Right lung (tissue), 10 donors: ENCODE measurements at places on chromosomes 7 and 10. TPM values are rescaled to one million over a fixed set of nuclear protein-coding genes. Genes with fewer than 3 reads are reported as not detected.

RET gene
- 1.5 TPM for polyA plus RNA-seq

CCNJ gene
- 13.3 TPM for polyA plus RNA-seq

CPED1 gene
- polyA plus RNA-seq = 22.1 TPM

VSTM4 gene
- polyA plus RNA-seq = 30.6 TPM

NPY gene
- 0.32 TPM for polyA plus RNA-seq

TUBAL3 gene
- not detected for polyA plus RNA-seq

PLPP4 gene
- 0.18 TPM for polyA plus RNA-seq

MYH16 gene
- polyA plus RNA-seq = 0.07 TPM

CYP3A4 gene
- 0.14 TPM for polyA plus RNA-seq

TEX47 gene
- not detected for polyA plus RNA-seq

SFTPA1 gene
- polyA plus RNA-seq = 81.8 TPM

PROSER2 gene
- polyA plus RNA-seq = 2.3 TPM

AKR1E2 gene
- polyA plus RNA-seq = 12.7 TPM

SCIN gene
- polyA plus RNA-seq = 6.4 TPM

TFR2 gene
- 4.6 TPM for polyA plus RNA-seq

SLC26A5 gene
- 1.1 TPM for polyA plus RNA-seq

OSBPL3 gene
- polyA plus RNA-seq = 3.3 TPM

- no peak for DNase-seq
Measured at GRCh38 chr10:45280113-45280760, 35.2 kb downstream of the OR13A1 start.

GRCh38 chr10:132550366-132551092, 12.9 kb downstream of the INPP5A start:
- DNase-seq = no peak

GRCh38 chr7:69373171-69374043, 224.9 kb upstream of the AUTS2 start:
- DNase-seq = peak; percentile 21

GRCh38 chr7:522071-522950, 2.7 kb upstream of the PDGFA start:
- no peak for DNase-seq

- peak; percentile 42 for DNase-seq
Measured at GRCh38 chr10:124416733-124417132, 2.0 kb downstream of the OAT start.

GRCh38 chr7:123612024-123612423, 10.4 kb downstream of the ASB15 start:
- DNase-seq = no peak

DNA sequence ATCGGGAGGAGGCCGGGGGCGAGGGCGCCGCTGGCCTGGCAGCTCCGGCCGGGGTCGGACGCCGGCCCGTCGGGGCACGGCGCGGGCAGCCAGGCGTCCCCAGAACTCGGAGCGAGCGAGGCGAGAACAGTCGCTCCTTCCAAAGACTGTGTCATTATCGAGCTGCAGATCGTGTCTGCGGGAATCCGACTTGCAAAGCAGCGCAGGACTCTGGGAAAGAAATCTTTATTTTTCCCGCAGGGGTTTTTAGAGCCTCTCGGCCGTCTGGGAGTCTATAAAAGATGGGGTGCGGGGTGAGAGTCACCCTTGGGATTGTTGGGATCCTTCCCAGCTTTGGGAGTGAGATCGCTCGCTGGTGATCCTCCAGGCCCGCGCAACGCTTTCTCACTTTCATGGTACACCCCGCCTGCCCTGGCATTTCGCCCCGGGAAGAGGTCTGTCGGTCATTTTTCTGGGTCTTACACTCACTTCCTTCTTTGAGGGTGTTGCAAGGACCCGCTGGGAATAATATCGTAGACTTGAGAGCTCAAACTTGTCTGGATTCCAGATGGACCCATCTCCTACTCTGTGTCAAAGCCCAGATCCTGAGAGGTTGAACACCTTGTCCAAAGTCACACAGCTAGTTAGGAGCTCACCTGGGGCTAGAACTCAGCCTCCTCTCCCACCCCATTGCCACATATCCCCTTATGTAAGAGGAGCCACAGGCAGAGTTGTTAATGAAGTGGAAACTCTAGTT, 1.0 kb downstream of the UBTD1 start:
- DNase-seq = no peak

- DNase-seq = no peak
Measured at GRCh38 chr7:148790131-148790726, 91.5 kb downstream of the CUL1 start.

- no peak for DNase-seq
Measured at GRCh38 chr10:89086801-89087521, 96.4 kb downstream of the FAS start.

DNA sequence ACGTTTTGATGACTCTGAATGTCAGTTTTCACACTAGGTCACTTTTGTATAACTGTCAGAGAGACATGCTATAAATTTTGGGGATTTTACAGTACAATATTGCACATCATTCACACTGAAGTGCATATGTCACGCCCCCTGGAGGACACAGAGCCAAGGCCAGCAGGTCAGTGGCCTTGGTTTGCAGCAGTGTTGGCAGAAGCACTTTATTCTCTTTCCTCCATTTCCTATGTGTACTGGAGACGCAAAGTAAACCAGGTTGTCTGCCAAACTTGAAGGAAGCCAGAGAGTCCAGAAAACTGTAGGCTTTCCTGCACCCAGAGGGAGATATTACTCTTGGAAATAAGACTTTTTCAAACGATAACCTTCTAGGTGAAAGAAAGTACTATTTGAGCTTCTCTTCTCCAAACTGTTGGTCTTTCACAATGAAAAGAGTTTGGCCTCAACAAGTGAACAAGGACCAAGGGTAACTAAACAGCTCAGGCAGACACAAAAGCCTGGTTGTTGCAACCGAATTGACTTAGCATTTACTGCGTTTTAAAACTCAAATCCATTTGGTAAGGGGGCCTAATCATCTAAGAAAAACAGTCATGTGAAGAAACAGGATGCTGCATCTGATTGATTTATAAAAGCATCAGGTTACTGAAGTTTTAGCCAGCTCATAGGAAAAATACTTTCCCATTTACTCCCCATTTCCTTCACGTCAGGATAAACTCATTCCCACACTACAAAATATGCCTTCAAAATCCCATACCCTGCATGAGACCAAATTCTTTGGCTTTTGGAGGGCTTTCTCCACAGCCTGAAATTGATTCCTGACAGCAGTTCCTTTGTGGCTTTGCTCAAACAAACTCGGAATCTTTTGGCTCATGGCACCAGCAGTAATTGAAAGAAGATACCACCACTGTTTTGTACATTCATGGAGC, 83.0 kb upstream of the SEC61G start:
- DNase-seq = no peak

- no peak for DNase-seq
Measured at GRCh38 chr10:58094985-58095718, 172.5 kb downstream of the IPMK start.

DNA sequence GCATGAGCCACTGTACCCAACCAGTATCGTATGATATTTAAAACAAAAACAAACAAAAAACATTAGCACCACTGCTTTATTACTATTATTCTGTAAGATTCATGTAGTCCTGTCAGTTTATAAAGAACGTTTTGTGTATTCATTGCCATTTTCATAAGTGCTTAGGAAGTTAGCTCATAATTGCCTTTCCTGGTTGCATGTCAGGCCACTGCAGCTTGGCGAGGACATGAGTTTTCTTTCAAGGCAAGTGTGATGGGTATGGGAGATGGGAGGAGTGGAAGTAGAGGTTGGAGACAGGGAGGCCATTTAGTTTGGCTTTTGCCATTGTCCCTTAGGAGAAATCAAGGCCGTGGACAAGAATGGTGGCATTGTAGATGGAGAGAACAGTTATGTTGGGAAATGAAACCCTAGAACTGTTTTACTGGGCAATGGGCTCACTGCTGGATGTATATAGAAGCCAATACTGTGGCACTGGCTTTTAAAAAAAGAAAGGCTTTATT, 48.9 kb downstream of the TYW1 start:
- DNase-seq = no peak

GRCh38 chr7:114864278-114864677, 57.6 kb upstream of the MDFIC start:
- DNase-seq = no peak

- no peak for DNase-seq
Measured at GRCh38 chr7:28296571-28297483, 115.5 kb upstream of the CREB5 start.

GRCh38 chr10:6271663-6272062, 68.9 kb downstream of the PFKFB3 start:
- no peak for DNase-seq

- no peak for DNase-seq
Measured at GRCh38 chr7:142571581-142571980, 177.7 kb upstream of the PRSS1 start.

- DNase-seq = no peak
Measured at GRCh38 chr7:12554872-12555271, 15.6 kb upstream of the SCIN start.

GRCh38 chr10:114876602-114877300, 55.2 kb downstream of the FHIP2A start:
- DNase-seq = peak; percentile 53

DNA sequence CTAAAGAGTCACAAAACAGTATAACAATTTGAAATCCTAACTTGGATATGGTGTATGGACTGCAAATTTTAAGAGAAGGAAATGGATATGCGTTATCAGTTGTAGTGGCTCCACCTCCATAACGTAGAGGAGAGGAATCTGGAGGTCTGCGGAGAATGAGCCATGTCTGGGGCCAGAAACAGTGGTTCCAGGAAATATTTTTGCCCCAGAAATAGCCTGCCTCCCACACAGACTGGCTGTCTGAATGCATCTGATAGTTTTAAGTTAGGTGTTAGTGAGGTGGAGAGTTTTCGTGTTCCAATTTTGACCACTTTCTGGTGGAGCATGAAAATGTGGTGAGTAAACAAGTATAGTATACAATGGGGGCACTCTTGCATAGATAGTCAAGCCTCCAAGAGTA, 1.6 kb downstream of the PHTF2 start:
- no peak for DNase-seq

DNA sequence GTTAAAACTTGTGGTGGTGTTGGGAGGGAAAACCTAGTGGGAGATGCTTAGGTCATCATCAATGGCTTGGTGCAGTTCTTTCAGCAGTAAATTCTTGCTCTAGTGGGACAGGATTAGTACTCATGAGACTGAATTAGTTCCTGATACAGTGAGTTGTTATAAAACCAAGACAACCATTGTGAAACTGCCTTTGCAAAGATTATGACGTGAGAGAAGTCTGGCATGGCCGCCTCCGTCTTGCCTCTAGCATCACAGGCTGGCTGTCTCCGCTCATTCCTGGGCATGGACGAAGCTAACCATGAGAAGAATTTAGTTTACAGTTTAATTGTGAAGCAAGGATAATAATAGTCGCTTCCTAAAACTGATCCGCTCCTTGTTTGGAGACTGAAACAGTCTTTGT, 186.4 kb downstream of the KIF20B start:
- no peak for DNase-seq

DNA sequence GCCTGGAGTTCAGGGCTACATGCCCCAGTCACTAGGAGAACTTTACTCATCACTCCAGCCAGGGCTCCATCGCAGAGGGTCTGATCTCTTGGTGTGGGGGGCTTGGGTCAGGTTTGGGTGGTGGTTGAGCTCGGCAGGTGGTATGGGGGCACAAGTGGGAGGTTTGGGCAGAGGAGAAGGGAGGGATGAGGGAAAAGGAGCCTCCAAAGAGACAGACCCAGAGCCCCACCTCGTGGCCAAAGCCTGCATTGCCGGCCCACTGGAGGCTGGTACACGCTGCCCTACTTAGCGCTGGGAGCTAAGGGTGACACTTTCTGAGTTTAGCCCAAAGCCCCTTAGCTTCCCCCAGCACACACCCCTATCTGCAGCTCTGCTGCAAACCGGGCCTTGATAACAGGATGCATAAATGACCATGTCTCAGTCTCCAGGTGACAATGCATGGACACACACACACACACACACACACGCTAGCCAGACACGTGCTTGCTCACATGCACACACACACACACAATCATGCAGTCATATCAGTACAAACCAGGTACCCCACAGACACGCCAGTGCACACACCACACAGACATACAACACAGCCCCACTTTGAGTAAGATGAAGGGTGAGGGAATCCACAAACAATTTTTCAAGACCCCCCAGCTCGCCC, 14.7 kb downstream of the LZTS2 start:
- peak; percentile 67 for DNase-seq

GRCh38 chr10:16765509-16766375, 51.5 kb downstream of the RSU1 start:
- no peak for DNase-seq

DNA sequence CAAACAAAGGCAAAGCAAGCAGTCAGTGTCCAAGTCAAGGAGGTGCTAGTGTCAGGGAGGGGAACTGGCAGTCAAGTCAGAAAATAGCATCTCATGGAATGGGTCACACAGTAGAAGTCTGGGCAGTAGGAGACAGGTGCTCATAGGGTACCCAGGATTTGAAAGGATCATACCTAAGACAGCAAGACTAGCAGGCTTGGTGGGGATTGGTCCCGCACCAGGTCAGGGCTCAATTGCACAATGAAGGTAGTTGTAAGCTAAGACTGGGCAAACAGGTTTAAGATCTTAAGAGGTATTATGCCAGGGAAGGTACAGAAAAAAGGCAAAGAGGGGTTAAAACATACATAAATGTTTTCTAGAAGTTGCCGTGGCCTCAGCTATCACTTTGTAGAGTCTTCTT, 181.4 kb upstream of the ETV1 start:
- DNase-seq = peak; percentile 2

- DNase-seq = no peak
Measured at GRCh38 chr10:50361946-50362345, 110.6 kb upstream of the ASAH2 start.

GRCh38 chr10:23981520-23982309, 227.2 kb upstream of the KIAA1217 start:
- no peak for DNase-seq

GRCh38 chr10:132179551-132180392, 7.0 kb upstream of the DPYSL4 start:
- no peak for DNase-seq

DNA sequence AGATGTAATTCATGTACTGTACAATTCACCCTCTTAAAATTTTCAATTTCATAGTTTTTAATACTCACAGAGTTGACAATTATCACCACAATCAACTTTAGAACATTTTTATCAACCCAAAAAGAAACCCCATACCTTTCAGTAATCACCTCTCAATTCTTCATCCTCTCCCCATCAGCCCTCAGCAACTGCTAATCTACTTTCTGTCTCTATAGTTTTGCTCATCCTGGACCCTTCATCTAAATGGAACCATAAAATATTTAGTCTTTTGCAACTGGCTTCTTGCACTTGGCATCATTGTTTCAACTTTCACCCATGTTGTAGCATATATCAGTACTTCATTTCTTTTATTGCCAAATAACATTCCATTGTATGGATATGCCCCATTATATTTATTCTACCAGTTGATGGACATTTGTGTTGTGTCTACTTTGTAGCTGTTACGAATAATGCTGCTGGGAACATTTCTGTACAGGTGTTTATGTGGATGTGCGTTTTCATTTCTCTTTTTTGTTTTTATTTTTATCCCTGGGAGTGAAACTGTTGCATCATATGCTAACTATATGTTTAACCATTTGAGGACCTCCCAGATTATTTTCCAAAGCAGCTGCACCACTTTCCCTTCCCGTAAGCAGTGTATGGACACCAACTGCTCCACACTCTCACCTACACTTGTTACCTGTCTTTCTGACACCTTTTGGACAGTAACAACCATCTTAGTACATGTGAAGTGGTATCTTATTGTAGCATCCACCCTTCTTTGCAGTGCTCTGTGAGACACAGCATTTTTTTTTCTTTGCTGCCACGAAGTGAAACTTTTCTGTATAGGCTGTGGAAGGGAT, 65.4 kb upstream of the APBB1IP start:
- no peak for DNase-seq
